NCI-H526 treated with DMSO at 0.1 percent for 48 hours (cell line): ENCODE measurements at places on chromosomes 6 and 20.

DNA sequence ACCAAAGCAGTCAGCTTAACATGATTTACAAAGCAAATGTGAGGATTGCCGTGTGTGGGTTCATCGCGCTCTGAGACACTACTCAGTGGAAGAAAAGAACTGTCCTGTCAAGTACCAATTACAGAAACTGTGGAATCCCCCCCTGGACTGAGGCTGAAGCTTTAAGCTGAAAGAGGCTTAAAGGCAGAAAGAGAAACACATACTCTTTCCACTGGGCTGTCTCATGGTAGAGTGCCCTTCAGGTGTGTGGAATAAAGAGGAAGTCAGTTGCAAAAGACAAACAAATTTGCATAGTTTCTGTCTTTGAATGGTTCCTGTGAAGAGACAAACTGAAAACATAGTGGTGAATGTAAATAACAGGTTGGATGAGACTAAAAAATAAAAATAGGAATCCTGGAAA, 560.4 kb upstream of the SYNCRIP start:
- DNase-seq: no peak

- DNase-seq: no peak
These were observed 432.8 kb downstream of the GJA1 start for GRCh38 chr6:121868206-121868605.

DNA sequence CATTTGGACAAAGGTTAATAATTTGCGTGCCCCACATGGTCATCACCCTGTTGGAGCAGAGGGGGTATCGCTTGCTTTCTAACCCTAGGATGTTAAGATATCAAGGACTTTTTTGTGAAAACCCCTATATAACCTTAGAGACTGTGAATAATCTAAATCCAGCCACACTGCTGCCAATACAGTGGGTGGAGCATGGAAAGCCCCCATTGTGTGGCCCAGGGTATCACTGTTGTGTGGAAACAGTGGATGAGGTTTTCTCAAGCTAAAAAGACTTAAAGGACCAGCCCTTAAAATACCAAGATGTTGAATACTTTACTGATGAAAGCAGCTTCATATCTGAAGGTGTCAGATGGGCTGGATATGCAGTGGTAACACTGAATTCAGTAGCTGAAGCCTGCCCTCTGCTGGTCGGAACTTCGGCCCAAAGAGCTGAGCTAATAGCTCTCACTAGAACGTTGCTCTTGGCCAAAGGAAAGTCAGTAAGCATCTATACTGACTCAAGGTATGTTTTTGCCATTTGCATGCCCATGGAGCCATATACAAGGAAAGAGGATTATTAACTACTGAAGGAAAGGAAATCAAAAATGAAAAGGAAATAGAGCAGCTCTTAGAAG, 695.2 kb downstream of the PHF3 start:
- no peak for DNase-seq

GRCh38 chr6:80689716-80690395, 583.4 kb downstream of the BCKDHB start:
- no peak for DNase-seq

DNA sequence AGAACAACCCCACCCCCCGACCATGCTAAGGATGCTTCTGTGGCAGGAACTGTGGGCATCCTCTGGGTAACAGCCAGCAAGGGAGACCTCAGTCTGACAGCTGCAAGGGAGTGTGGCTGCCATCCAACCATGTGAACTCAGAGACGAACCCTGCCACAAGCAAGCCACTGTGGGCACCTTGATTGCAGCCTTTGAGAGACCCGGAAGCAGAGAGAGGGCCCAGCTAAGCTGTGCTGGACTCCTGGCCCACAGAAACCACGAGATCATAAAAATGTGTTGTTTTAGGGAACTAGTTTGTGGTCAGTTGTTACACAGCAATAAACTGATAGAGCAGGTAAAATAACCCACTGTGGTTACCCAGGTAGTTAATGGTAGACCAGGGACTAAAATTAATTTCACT, 414.6 kb downstream of the CDH26 start:
- no peak for DNase-seq

GRCh38 chr6:125207956-125208355, 54.4 kb downstream of the TPD52L1 start:
- no peak for DNase-seq

GRCh38 chr6:28010526-28010925, 53.5 kb downstream of the OR2B6 start:
- no peak for DNase-seq
